ENCODE measurements at places on chromosomes 1 and 21.

- H3K27ac ChIP-seq: no peak overlapping the region
- H3K4me1 ChIP-seq: no peaks in the 10 kb centered on the region
- no peaks in the 10 kb centered on the region for H3K27me3 ChIP-seq
- no peaks in the 10 kb centered on the region for H3K36me3 ChIP-seq
Measured at GRCh38 chr1:4971666-4972065, 317.3 kb downstream of the AJAP1 start.

DNA sequence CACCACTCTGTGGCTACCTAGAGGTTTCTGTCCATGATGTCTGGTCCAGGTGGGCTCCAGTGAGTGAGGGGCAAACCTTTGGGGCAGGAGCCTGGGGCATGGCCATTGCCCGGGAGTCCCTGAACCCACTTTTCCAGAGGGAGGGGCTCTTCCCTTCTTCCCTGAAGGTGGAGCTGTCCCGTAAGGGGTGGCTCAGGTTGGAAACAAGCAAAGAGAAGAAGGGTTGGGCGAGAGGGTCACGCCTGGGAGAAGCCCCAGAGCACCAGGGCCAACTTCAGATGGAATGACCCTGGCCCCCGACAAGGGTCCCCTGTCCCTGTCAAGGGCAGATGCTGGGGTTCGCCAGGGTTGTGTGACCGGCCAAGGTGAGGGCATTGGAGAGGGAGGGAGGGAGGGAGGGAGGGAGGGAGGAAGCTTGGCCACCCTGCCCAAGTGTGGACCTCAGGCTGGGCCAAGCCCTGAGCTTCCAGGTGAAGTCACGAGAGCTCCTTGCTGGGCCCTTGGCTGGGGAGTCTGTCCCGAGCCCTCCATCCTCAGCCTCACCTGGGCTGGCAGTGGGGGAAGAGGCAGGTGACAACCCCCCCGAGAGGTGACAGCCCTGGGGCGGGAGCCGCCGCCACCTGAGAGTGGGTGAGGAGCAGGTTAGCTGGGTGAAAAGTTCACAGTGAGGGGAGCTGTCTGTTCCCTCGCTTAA lies 69.6 kb downstream of the DHRS3 start:
- H3K4me3 ChIP-seq: no peak overlapping the region
- H3K4me1 ChIP-seq: peaks cover 50% of the 10 kb centered on the region
- peak overlapping the region; percentile 21 for H3K27ac ChIP-seq
- no peak for DNase-seq

GRCh38 chr1:241582921-241583321 lies 50.7 kb downstream of the KMO start:
- H3K4me3 ChIP-seq: no peak overlapping the region
- no peaks in the 10 kb centered on the region for H3K4me1 ChIP-seq
- no peak overlapping the region for H3K27ac ChIP-seq

DNA sequence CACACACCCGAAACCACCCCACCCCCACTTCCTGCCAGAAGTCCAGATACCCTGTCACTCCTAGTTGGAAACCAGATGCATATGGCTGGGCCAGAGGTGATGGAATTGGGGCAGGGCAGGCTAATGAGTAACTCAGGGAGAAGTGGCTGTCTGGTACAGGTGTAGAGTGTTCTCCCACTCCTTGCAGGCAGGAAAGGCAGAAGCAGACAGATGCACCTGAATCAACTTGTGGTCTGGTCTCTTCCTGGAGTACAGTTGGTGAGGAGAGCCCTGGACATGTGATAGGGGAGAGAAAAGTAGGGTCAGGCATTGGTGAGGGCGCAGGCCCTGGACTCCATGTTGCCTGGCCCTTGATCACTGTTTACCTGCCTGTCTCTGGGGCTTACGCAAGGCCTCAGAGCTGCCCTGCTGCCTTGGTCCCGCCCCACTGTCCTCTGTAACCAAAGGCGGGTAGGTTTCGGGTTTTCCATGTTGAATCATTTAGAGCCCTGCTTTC lies 2.5 kb downstream of the CGN start:
- H3K4me3 ChIP-seq: no peak overlapping the region
- DNase-seq: no peak
- H3K27ac ChIP-seq: no peak overlapping the region
- H3K4me1 ChIP-seq: peaks cover 22% of the 10 kb centered on the region

- no peaks in the 10 kb centered on the region for H3K36me3 ChIP-seq
- H3K4me3 ChIP-seq: no peak overlapping the region
- H3K4me1 ChIP-seq: no peaks in the 10 kb centered on the region
Measured at GRCh38 chr1:28936528-28936927, 22.2 kb downstream of the EPB41 start.

DNA sequence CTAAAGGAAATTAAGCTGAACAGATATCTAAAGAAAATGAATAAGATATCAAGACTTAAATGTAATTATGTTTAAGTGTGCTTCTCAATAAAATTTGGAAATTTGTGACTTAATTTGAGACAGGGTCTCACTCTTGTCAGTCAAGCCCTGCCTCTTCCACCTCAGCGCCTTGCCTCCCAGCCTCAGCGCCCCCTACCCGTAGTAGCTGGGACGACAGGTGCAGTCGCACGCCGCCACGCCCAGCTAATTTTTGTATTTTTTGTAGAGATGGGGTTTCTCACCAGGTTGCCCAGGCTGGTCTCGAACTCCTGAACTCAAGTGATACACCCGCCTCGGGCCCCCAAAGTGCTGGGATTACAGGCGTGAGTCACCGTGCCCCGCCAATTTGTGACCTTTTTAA lies 117.0 kb downstream of the CLEC20A start:
- no peaks in the 10 kb centered on the region for H3K27me3 ChIP-seq
- H3K4me3 ChIP-seq: no peak overlapping the region
- no peaks in the 10 kb centered on the region for H3K4me1 ChIP-seq
- H3K36me3 ChIP-seq: no peaks in the 10 kb centered on the region
- no peak for DNase-seq

DNA sequence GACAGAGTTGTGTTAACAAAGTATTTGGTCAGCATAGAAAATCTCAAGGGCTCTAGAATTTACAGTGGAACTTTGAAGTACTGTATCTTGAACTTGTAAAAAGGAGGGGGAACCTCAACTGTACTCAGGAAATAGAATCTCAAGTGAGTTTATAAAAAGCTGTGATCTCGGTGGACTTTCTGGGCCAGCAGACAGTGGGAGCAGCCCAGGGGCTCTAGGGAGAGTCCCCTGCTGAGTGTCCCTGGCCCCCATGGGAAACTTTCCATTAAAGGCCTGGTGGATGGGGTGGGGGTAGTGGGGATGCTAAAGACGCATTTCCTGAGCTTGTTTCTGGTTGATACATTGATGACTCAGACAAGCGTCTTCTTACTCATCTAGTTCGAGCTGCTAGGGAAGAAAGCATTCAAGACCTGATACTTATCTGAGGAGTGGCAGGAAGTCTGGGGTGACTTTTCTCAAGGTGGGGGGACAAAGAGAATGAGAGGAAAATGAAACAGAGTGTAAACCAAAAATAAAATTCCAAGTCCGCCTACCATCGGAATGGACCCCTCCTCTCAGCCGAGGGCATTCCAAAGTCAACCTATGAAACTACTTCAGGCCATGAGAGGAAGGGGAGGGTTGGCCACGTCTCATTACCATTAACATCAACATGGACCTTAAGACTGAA lies 65.5 kb downstream of the NID1 start:
- no peak overlapping the region for H3K4me3 ChIP-seq
- H3K36me3 ChIP-seq: no peaks in the 10 kb centered on the region
- no peak overlapping the region for H3K27ac ChIP-seq
- H3K27me3 ChIP-seq: no peaks in the 10 kb centered on the region
- H3K4me1 ChIP-seq: peaks cover 11% of the 10 kb centered on the region

GRCh38 chr1:184558691-184559090 lies 171.9 kb downstream of the C1orf21 start:
- H3K4me3 ChIP-seq: no peak overlapping the region
- H3K27me3 ChIP-seq: no peaks in the 10 kb centered on the region
- H3K4me1 ChIP-seq: no peaks in the 10 kb centered on the region
- H3K36me3 ChIP-seq: no peaks in the 10 kb centered on the region

DNA sequence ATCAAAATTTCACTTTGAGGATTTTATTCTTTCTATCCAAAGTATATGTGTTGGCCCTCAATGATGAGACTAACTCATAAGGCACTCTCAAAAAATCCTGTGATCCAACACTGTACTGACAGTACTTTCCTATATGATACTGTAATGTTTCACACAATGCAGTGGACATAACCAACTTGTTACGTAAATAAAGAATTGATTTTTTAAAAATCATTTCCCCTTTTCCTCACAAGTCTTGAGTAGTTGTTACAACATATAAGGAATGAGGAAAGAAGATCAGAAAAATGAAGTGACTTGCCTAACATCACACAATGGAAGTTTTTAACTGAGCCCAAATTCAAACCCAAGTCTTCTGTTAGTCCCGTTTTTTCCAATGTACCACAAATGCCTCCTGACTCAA lies 17.2 kb downstream of the PTP4A2 start:
- no peaks in the 10 kb centered on the region for H3K27me3 ChIP-seq
- H3K36me3 ChIP-seq: no peaks in the 10 kb centered on the region
- H3K4me3 ChIP-seq: no peak overlapping the region
- no peak overlapping the region for H3K27ac ChIP-seq

GRCh38 chr1:23581219-23581618 lies 21.9 kb upstream of the ID3 start:
- no peak overlapping the region for H3K4me3 ChIP-seq
- DNase-seq: no peak
- peaks cover 7% of the 10 kb centered on the region for H3K4me1 ChIP-seq
- no peaks in the 10 kb centered on the region for H3K27me3 ChIP-seq
- H3K36me3 ChIP-seq: no peaks in the 10 kb centered on the region
- no peak overlapping the region for H3K27ac ChIP-seq

DNA sequence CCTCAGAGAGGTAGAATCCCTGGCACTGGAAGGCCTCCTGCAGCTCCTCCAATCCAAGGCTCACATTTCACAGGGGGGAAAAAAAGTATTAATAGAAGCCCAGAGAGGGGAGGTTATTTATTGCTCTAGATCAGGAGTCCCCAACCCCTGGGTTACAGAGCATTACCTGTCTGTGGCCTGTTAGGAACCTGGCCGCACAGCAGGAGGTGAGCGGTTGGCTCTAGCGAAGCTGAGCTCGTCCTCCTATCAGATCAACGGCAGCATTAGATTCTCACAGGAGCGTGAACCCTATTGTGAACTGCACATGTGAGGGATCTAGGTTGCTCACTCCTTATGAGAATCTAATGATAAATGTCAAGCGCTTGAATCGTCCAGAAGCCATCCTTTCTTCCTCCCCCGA lies 46.8 kb upstream of the RCC2 start:
- no peaks in the 10 kb centered on the region for H3K36me3 ChIP-seq
- H3K27me3 ChIP-seq: no peaks in the 10 kb centered on the region
- no peak overlapping the region for H3K27ac ChIP-seq
- H3K4me1 ChIP-seq: no peaks in the 10 kb centered on the region
- DNase-seq: no peak

- DNase-seq: no peak
- no peaks in the 10 kb centered on the region for H3K4me1 ChIP-seq
- no peaks in the 10 kb centered on the region for H3K27me3 ChIP-seq
- no peaks in the 10 kb centered on the region for H3K36me3 ChIP-seq
- no peak overlapping the region for H3K4me3 ChIP-seq
Measured at GRCh38 chr1:48953617-48954016, 176.9 kb upstream of the BEND5 start.

Data from spinal cord (tissue), 10 donors.